ENCODE measurements at places on chromosomes 3 and 15.

DNA sequence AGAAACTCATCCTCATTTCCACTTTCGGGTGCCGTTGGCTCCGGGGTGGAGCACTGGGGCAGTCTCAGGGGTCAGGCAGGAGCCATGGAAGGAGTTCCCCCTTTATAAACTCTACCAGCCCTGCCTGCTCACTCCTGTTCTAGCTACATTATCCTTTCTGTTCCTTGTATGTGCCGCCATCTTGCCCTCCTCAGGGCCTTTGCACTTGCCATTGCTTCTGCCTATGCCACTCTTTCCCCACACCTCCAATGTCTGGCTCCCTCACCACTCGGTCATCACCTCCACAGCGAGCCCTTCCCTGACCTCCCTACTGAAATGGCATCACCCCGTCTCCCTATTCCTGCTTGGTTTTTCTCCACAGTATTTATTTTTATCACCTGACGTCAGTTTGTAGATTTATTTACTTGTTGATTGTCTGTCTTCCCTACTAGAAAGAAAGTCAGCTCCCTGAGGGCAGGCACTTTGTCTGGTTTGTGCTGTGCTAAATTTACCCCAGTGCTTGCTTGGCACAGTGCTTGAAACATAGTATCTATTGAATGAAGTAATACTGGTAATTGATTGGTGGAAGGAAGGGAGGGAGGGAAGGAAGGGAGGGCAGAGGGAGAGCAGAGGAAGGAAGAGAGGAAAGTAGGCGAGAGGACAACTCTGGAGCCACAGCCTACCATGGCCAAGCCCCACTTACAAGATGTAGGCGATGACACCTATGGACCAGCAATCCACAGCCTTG lies 8.8 kb downstream of the CAMK1 start:
- no peak for DNase-seq

DNA sequence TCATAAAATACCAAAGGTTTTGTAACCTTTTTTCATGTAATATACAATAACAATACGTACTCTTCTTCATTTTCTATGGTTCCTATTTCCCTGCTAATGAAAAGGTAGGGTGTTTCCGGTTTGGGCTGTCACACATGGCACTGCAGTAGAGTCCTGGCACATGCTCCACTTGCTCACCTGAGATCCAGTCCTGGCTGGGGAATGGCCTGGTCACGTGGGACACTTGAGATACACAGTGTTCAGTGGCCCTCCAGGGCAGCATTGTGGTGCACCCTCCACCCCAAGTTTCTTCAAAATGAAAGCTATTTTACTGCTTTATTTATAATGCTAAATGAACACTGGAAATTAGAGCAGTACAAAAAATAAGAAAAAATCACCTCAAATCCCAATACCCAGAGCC lies 23.2 kb downstream of the MRPS25 start:
- no peak for DNase-seq

DNA sequence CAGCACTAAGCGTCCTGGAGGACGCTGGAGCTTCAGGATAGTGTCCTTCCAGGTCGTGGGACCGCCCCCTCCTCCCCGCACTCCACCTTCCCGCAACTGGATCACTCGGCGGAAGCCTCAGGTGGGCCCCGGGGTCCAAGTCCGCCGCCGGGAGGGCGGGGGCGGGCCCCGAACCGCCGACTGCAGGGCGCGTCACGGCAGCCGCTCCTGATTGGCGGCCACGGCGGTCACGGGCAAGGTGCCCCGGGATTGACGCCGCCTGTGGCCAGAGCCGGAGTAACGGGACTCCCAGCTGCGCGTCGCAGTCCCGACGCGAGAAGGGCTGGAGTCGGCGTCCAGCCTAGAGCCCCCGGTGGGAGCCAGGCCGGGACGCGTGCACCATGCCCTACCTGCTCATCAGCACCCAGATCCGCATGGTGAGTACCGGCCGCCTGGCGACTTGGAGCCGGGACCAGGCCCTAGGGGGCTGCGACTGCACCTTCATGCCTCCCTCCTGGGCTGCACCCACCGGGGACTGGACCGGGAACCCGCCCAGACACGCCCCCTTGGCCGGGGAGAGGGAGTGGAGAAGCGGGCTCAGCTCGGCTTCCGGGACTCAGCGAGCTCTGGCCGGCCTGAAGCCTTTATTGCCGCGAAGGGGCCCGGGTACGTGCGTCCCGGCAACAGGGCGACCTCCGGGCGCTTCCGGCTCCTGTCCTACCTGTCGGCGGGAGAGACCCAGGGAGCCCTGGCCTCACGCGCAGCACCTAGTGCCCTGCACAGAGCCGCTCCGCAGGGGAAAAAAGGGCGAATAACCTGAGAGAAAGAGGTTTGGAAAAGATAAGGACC lies at the start of gene GCHFR:
Gene GCHFR (plus strand): TSS at position 268 of the 828 bp plus-strand sequence. CDS start 113 bp downstream, at position 381.
- no peak for DNase-seq

- no peak for DNase-seq
These were observed 12.9 kb downstream of the SNAPC5 start for GRCh38 chr15:66484539-66485112.

GRCh38 chr3:141379250-141379966 lies 11.1 kb downstream of the ZBTB38 start:
- DNase-seq = no peak

GRCh38 chr3:4994144-4994730 lies 15.0 kb downstream of the BHLHE40 start:
- no peak for DNase-seq

DNA sequence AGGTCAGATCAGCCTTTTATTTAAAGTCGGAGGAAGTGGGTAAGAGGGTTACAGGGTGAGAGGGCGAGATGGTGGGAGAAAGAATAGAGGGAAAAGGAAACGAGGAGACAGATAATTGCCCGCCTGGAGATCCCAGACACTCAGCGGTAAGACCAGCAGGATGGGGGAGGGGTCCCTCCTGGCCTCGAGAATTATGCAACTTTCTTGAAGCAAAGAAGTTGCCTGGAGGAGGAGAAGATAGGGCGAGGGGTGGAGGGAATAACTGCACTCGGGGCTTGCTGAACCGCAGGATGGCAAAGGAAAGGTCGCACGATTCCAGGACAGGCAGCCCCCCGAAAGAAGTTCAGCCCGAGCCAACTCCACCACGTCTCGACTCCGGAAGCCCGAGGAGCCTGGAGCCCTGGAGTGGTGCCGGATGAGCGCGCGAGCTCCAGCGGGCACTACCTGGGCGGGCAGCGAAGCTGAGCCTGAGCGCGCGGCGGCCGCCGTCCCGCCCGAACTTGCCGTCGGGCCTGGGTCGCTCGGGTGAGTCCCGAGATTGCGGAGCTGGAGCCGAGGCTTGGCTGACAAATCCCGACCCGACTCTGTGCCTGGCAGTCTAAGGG lies 402 bp downstream of the WWTR1 start:
- peak; percentile 45 for DNase-seq

DNA sequence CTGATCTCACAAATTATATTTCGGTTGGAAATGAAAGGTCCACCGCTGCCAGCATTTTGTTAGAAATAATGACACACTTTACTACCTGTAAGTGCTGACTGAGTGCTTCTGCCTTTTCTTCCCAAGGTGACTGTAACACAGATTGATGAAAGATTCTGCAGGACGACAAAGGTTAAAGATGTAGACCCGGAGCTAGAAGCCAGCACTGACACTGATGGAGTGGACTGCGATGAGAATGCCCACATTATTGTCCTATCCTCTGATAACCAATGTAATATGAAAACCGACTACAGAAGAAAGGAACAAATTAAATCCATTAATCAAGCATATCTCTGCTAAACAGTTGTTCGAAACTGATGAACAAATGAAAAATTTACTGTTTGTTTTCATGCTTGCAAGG lies 666.5 kb downstream of the GBE1 start:
- no peak for DNase-seq

DNA sequence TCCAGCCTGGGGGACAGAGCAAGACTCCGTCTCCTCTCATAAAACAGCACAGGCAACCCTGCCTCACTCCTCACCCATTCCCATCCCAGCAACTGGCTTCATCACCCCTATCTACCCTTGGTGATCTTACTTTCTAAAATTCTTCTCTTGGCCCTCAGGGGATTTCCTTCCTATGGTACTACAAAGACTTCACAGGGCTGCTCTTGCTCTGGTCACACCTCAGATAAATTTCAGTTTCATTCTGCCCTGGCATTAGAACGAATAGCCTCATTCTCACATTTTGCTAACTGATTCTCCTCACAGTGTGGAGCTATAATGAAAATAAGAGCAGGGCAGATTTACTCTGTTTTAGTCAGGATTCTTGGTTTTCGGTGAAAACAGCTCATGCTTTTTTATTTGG lies 22.1 kb upstream of the CRBN start:
- no peak for DNase-seq

GRCh38 chr15:80436511-80437307 lies 32.5 kb downstream of the ARNT2 start:
- no peak for DNase-seq

GRCh38 chr3:152496286-152496685 lies 227.6 kb downstream of the MBNL1 start:
- no peak for DNase-seq

DNA sequence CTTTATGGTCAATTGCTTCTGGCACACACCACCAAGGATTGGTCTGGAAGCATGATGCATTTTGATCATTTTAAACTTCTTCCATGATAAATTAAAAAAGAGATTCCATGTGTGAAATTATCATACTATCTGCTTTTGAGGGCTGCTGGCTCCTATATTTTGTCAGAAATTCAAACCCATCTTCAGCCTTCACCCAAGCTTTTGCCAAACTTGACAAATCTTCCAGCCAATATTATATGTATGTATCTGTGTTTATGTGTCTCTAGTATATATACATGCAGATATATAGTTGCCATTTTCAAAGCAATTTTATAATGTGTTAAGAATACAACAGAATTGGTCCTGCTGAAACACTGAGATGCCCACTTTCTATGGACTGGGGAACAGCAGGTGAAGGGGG lies 275.7 kb downstream of the AGBL1 start:
- DNase-seq = no peak

DNA sequence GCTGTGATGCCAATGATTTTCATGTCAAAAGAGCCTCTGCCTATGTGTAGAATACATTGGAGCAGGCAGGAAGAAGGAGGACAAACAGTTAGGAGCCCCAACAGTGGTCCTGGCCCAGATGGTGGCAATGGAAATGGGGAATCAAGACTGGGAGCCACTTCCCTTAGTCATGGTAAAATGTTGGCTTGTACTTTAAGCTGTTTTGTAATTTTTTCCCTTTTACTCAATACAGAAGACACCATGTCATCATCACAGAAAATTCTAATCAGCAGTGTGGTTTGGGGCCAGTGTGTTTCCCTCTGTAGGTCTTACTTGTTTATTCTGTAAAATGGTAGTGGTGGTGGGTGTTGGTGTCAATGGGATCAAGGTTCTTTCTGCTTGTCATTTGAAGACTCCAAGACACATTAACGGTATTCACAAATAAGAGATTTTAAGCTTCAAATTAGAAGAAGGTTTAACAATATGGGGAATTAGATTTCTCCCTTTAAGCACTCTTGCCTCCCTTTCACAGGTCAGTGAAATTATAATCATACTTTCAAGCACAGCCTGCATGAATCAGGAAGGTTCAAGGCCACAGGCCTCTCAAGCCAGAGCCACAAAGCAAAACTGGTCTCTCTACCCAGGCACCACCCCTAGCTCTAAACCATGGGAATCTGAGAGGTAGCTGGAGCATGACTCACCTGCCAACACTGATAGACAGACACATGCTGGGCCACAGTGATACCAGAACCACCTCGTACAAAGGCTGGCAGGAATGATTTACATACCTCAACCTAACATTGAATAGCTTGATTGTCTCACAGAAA lies 24.9 kb downstream of the SIAH2 start:
- no peak for DNase-seq

GRCh38 chr15:42363942-42364341 lies 4.6 kb downstream of the CAPN3 start:
- no peak for DNase-seq

GRCh38 chr15:90036806-90037510 lies 35.8 kb downstream of the ZNF710 start:
- DNase-seq = no peak

GRCh38 chr3:145383416-145383815 lies 777.6 kb downstream of the PLOD2 start:
- DNase-seq = no peak

DNA sequence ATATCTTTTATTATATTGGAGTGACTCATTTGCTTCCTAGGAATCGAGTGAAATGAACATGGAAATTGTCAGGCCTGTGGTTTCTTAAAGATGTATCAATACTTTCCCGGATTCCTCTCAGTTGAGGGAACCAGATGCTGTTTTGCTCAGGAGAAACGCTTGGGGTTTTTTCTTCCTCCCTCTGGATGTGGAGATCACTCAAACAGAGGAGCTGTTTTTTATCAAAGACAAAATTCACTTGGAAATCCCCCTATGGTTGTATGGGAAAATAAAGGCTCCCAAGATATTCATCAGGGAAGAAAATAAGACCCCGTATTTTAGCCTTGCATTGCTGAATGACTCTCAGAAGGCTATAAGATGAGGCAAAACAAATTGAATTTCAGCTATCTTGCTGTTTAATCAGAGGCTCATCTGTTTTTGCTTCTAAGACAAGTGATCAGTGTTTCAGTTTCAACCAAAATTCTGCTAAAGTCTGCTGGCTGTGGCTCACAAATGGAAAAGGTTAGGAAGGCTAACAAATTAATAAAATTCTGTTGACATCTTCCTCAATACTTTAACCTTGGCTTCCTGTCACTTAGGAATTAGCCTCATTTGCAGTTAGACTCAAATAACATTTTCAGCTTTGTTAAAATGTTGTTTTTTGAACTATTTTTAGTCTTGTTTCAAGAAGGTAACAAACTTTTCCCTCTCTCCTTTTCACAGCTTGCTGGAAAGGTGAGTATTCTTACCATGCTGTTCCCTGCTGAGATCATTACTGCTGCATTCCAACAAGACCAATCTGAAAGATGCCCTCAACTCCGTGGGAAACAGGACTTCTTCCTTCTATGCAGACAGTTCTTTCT lies 83.6 kb downstream of the COL6A5 start:
- DNase-seq = no peak

- DNase-seq = no peak
These were observed 33.8 kb upstream of the TRA2B start for GRCh38 chr3:185971579-185971978.

DNA sequence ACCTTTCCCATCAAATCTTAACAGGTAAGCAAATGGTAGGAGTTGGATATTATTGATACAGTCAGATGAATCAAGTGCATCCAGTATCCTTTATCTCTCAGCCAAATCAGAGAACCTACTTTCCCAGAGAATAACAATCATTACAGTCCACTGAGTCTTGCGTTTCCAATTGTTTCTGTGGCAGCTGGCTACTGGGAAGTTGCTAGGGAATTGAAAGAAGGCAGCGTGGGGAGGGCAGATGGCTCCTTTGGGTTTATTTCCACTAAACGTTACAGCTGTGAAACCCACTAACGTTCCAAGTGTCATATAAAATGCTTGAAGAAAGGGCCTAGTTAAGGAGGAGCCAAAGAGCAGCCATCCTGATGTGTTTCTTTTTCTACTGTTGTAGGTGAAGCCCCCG lies 78.4 kb downstream of the WDR72 start:
- DNase-seq = no peak

GRCh38 chr15:63896336-63897115 lies 62.8 kb upstream of the HERC1 start:
- DNase-seq = no peak

- DNase-seq = no peak
These were observed 22.3 kb downstream of the RORA start for GRCh38 chr15:61206767-61207166.

DNA sequence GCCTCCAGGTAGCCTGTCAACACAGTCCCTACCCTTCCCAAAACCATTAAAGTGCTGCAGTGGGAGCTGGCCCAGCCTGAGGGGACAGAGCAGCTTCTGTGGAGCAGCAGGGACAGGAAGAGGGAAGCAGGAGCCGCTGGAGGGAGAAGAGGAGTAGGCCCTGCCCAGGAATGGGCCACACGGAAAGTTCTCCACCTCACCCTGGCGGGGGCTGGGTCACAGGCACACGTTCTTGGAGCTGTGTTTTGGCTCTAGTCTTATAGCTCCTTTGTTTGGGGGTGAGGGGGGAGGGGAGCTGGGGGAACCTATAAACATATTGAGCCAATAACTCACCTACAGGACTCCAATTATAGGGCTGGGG lies 508.6 kb downstream of the SHQ1 start:
- no peak for DNase-seq
